ENCODE measurements at places on chromosomes 13 and 19.

GRCh38 chr19:35357867-35358573, at the start of gene FFAR3:
Gene FFAR3 (plus strand): TSS chr19:35358460. CDS start chr19:35358891, 431 bp downstream.
- no peak for DNase-seq

DNA sequence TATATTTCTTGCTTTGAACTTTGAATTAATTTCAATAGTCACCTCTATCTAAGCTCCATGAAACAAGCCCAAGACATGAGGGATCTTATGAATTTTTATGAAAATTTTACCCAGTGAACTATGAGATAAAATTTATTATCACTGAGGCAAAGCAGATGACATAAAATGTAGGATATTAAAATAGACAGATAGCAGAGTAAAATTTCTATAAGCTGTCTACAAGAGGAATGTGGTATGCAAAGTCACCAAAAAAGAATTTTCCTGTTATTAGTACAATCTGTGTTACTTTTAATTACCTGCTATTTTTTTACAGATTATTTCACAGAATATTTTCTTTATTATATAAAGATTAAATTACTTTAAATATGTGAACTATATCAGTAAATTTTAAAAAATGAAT, 2312.6 kb downstream of the PCDH9 start:
- DNase-seq = no peak

- DNase-seq = no peak
These were observed 12.3 kb upstream of the ZNF283 start for GRCh38 chr19:43814663-43815352.

- no peak for DNase-seq
These were observed 112.9 kb downstream of the LRCH1 start for GRCh38 chr13:46665633-46666482.

DNA sequence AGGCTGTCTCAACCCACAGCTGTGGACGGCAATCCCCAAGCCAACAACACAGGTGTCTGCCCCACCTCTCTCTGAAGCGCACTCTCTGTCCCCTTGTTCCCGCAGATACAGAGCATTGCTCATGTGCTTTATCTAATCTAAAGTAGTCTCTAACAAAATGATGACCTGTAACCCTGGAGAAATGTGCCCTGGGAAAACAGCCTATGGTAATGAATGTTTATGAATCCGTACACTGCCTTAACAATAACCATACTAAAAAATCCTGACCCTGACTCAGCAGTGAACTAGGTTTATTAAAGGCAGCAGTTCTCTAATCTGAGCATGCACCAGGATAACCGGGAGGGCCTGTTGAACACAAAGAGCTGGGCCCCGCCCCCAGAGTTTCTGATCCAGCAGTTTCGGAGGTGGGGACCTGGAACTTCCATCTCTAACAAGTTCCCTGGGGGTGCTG, 50.7 kb upstream of the SLC15A1 start:
- no peak for DNase-seq

DNA sequence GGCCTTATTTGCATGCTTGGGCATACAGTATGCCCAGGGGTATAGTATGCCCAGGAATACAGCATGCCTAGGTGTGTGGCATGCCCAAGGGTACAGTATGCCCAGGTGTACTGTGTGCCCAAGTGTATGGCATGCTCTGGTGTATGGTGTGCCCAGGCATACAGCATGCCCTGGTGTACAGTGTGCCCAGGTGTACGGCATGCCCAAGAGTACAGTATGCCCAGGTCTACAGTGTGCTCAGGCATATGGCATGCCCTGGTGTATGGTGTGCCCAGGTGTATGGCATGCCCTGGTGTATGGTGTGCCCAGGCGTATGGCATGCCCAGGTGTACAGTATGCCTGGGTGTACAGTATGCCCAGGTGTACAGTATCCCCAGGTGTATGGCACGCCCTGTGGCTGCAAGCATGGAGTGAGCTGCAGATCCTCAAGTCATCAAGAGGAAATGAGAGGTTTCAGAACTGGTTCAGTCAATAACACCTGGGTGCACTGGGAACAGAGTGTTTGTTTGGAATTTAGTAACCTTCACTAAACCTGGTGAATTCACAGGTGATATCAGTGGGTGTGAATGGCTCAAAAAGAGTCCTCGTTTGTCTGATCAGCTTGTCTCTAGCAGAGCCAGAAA, 7.8 kb upstream of the C13orf42 start:
- DNase-seq = no peak

GRCh38 chr19:38674388-38675171, 27.1 kb downstream of the ACTN4 start:
- DNase-seq = no peak

- DNase-seq = no peak
These were observed 59.6 kb downstream of the CDADC1 start for GRCh38 chr13:49307365-49307764.

DNA sequence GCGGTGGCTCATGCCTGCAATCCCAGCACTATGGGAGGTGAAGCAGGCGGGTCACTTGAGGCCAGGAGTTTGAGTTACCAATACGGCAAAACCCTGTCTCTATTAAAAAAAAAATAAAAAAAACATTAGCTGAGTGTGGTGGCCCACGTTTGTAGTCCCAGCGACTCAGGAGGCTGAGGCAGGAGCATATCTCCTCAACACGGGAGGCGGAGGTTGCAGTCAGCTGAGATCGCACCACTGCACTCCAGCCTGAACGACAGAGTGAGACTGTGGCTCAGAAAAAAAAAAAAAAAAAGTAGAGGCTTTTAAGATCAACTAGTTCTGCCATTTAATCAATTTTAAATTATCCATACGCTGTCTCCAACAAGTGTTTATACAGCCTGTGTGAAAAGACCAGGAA, 1130.3 kb downstream of the PCDH9 start:
- no peak for DNase-seq

- DNase-seq = no peak
These were observed 9.2 kb downstream of the SBNO2 start for GRCh38 chr19:1164684-1165531.

GRCh38 chr19:45467115-45467455, 711 bp upstream of the FOSB start:
- no peak for DNase-seq

- DNase-seq = no peak
These were observed 27.4 kb downstream of the CD177 start for GRCh38 chr19:43380771-43381386.

GRCh38 chr13:90336507-90336906, 1011.0 kb upstream of the MIR17HG start:
- no peak for DNase-seq

DNA sequence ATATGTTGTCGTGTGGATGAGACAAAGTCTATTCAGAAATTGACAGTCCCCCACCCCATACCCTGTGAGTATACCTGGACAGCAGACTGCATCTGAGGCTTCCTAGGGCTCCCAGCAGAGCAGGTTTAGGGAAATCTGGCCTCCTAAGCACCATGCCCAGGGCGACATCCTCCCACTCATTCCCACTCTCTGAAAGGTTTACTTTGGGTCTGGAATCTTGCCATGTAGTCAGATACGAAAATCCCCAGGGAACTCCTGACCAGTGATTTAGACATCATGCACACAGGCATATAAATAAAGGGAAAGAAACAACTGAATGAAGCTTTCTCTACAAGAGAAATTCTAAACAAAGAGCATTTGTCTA, 717 bp upstream of the NALCN start:
- DNase-seq = no peak

DNA sequence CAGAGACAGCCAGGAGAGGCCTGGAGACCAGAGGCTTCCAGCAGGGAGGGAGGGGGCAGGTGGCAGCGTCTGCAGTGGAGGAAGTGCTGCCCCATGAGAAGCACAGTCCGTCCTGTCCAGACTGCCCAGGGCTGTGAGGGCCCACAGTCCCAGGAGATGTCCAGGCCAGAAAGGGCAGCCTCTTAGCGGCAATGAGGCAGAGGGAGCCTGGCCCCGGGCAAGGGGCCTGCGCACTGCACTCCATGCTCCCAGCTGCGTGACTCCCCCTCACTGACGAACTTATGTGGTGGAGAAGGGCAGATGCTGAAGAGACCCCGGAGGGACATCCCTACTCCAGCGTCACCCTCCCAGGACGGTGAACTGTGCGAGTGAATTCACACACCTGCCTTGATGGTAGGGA, 115.3 kb downstream of the SOX1 start:
- DNase-seq = no peak

GRCh38 chr13:29279356-29280254, 315.9 kb downstream of the SLC7A1 start:
- DNase-seq = no peak

- DNase-seq = no peak
These were observed 4.4 kb upstream of the LTBP4 start for GRCh38 chr19:40596608-40597328.

DNA sequence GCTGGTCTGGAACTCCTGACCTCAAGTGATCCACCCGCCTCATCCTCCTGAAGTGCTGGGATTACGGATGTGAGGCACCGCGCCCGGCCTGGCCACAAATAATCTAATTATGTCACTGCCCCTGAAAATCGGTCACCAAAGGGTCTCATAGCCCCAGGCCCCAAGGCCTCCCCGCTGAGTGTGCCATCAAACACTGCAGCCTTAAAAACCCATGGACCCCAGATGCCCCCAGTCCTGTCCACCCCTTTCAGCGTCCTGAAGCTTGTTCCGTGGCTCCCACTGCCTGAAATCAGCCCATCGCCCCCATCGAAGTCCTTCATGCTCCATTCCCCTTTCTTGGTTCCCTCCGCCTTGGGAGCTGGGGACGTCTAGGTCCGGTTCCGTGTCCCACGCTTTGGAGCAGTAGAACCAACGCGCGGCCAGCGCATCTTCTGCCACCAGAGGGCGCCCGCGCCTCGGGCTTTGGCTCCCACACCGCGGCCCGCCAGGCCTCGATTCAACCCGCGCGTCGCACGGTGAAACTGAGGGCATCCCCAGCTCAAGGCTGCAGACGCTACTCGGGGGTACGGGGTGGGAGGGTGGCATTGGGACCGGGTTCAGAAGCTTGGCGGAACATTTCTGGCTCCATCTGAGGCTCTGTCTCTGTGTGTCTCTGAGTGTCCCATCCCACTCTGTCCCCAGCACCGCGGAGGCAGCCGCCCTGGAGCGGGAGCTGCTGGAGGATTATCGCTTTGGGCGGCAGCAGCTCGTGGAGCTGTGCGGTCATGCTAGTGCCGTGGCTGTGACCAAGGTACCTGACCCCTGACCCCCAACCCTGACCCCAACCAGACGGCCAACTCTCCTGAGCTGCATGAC, 3.5 kb downstream of the YJEFN3 start:
- DNase-seq = peak; percentile 55

GRCh38 chr13:98950705-98951104, 27.2 kb downstream of the DOCK9 start:
- no peak for DNase-seq

- no peak for DNase-seq
These were observed 102.1 kb downstream of the VWA8 start for GRCh38 chr13:41858780-41859179.

DNA sequence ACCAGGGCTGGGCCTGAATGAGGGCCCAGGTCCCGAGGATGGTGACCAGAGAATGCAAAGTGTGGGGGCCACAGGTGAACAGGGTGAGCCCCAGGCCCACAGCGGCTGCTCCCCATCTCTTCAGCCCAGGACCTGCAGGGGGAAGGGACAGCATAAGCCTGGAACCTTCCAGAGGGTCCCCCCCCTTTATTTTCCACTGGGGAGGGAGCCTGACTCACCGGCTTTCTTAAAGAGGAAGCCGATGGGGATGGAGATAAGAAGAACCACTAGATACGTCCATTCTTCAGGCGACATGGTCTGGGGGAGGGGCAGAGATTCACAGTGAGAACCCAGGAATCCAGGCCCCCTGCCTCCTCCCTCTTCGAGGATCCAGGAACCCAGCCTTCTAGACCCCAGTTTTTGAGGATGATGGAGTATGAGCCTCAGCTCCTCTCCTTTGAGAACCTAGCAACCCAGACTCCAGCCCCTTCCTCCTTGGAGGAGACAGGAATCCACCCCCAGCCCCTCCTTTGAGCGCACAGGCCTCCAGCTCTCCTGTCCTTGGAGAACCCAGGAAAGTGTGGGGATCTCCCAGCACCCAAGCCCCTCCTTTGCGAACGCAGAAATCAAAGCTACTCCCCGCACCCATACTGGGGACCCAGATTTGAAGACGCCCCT, 1.0 kb downstream of the MBOAT7 start:
- DNase-seq = no peak

Measured in stimulated activated CD4-positive, alpha-beta T cell treated with anti-CD3 and anti-CD28 coated beads, TNF-alpha, amount 100 ng/mL, for 1 hour (primary cell).